ENCODE measurements at places on chromosomes 6 and 20.

DNA sequence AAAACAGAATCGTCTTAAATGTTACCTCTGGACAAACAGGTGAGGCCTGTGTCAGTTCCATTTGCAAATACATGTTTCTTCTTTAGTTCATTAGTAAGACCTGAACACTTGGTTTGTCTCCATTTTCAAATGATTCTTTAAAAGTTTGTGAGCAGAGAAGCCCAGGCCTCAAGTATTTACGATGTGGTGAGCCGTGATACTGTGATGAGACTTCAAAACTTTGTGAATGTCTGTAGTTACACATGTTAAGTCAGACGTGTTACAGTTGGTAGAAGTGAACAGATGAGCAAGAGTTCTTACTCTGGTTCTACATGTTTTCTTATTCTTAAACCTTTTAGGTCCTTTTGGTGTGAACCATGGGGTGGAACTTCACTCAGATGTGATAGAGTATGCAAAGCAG, 8.5 kb downstream of the PCMTD2 start:
- no peak for DNase-seq

DNA sequence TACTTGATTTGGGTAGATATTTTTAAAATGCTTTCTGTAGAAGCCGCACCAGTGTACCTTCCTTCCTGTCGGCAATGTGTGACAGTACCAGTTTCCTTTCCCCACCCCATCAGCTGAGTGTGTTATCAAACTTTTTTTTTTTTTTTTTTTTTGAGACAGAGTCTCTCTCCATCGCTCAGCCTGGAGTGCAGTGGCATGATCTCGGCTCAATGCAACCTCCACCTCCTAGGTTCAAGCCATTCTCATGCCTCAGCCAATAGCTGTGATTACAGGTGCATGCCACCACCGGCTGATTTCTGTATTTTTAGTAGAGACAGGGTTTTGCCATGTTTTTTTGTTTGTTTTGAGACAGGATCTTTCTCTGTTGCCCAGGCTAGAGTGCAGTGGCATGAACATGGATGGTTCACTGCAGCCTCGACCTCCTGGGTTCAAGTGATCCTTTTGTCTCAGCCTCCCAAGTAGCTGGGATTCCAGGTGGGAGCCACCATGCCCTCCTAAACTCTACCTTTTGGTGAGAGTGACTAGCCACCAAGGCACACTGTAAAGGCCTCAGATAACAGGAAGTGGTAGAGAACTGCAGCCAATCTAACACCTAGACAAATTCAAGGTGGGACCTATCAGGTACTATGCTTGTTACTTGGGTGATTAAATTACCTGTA, 26.5 kb upstream of the ZBTB22 start:
- DNase-seq, result peak; percentile 52

DNA sequence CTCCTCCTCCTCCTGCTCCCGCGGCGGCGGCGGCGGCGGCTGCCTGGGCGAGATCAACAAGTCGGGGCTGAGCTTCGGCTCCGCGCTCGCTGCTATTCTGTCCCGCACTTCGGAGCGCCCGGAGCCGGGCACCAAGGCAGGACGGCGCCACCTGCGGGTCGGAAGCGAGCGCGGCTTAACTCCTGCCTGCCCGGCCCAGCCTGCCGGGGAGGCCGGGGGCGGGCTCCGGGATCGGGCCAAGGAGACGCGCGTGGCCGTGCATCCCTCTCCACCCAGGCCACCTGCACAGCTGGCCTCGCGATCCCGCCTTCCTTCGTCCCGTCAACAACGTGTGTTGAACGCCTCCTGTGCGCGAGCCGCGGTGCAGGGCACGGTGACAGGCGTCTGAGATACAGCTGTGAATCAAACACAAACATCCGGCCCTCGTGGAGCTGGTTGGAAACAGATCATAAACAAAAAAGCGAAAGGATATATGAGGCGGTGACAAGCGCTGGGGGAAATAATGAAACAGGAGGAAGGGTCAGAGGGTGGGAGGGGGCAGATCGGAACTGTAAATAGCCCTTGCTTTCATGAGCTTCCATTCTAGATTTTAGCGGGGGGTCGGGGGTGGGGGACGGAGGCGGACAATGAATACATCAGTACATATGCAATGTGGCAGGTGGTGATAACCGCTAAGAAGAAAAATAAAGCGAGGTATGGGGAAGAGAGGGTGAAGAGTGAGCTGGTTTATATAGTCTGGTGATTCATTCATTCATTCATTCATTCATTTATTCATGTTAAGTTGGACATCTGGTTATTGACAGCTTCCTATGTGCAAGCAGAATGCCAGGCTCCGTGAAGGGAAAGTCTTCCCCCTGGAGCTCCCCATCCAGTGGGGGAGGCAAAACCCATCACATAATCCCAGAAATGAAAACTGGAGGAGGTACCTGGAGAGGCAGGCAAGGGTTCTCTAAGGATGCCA, 2.0 kb upstream of the KCNB1 start:
- peak; percentile 45 for DNase-seq

- DNase-seq, result no peak
Measured at GRCh38 chr20:41155261-41155660, 17.9 kb downstream of the PLCG1 start.

DNA sequence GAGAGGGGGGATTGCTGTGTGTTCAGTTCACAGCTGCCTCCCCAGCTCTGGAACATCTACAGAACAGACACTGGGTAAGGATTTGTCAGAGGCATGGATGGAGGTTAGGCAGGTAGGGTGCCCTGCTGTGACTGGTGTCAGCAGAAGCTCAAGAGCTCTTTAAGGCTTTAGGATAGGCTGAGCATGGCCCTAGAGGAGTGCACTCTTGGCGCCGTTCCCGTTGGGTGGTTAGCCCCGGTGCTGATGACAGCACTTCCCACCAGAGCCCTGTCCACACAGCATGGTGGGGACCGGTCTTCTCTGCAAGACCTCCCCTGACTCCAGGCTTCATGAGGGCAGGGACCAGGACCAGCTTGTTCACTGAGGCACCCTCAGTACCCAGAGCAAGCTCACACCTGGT, 262.0 kb downstream of the BMP7 start:
- no peak for DNase-seq

DNA sequence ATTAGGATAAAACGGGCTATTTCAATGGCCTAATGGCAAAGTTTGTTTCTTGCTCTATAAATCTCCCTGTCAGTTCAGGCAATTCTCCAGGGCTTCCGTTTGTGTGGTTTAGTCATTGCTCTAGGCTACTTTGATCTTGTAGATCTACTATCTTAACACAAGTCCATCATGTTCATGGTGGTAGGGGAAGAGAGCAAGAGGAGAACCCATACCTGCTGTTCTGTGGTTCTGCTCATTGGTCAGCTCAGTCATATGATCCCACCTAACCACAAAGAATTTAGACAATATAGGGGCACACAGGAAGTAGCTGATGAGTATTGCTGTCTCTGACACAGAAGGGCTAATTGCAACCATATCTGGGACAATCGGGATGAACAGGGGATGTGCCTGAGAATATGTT, 4.9 kb upstream of the DEK start:
- DNase-seq, result no peak

- no peak for DNase-seq
Measured at GRCh38 chr20:56427797-56428196, 15.7 kb downstream of the CASS4 start.

GRCh38 chr6:133404151-133404550, 163.0 kb downstream of the EYA4 start:
- no peak for DNase-seq

GRCh38 chr6:81708113-81708699, 44.3 kb downstream of the TENT5A start:
- no peak for DNase-seq

Measured in CD8-positive, alpha-beta memory T cell (primary cell).